ENCODE measurements at places on chromosomes 16 and 17. TPM values are rescaled to one million over a fixed set of nuclear protein-coding genes. Genes with fewer than 3 reads are reported as not detected.

DNA sequence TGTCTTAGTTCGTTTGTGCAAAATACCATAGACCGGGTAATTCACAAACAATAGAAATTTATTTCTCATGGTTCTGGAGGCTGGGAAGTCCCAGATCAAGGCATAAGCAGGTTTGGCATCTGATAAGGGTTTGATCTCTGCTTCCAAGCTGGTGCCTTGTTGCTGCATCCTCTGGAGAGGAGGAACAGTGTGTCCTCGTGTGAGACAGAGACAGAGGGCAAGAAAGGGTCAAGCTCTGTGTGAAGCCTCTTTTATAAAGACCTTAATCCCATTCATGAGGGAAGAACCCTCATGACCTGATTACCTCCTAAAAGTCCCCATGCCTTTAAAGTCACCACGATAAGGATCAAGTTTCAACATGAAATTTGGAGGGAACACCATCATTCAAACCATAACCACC lies 55.8 kb upstream of the TANC2 start:
- no peak for DNase-seq

DNA sequence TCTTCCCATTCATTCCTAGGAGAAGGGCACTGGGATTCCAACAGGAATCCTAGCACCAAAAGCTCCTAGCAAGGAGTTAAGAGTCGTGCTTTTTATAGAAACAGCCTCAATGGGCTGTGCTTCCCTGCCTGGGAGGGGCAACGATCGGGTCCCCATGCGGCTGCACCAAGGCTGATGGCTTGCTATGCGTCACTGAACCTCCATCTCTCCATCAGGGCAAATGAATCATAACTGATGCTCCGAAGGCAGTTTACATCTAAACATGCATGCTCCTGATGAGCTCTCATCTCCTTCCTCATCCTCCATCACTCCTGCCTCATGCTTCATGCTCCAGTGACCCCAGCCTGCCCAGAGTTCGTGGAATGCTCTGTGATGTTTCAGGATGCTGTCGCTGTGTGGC lies 270.5 kb downstream of the FOXL1 start:
- DNase-seq = no peak

DNA sequence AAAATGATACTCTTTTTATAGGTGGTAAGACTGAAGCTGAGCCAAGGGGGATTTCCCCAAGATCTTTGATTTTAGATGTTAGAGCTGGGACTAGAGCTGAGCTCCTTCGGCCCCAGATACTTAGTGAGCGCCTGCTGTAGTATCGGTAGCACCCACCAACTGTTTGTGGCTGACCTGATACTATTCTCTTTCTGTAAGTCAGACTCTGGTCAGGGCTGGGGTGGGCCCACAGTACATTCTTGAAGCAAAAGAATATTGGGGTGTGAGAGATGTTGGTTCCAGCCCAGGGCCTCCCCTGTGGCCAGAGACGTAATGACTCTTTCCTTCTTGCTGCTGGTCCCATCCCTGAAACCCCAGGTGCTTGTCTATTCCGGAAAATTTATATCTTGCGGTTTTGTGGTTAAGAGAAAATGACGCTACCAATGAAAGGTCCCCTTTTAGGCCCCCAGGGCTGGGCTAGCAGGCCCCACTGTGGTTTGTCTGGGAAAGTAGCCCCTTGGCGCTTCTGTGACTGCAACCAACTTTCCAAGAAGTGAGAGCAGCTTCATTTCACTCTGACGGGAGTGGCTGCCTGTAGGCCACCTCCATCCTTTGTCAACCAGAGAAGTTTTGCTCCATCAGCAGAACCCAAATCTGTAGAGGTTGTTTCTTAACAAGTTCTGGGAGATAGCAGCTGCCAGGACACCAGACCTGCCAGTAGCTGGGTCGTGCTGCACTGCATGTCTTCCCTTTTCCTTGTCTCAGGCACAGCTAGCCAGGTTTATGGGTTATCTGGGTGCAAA lies 86.4 kb upstream of the LGALS9 start:
- DNase-seq = peak; percentile 63

- DNase-seq = no peak
Observed at GRCh38 chr17:31786796-31787481, 72.1 kb downstream of the COPRS start.

- DNase-seq = no peak
Observed at GRCh38 chr17:69430488-69430887, 16.0 kb downstream of the MAP2K6 start.

DNA sequence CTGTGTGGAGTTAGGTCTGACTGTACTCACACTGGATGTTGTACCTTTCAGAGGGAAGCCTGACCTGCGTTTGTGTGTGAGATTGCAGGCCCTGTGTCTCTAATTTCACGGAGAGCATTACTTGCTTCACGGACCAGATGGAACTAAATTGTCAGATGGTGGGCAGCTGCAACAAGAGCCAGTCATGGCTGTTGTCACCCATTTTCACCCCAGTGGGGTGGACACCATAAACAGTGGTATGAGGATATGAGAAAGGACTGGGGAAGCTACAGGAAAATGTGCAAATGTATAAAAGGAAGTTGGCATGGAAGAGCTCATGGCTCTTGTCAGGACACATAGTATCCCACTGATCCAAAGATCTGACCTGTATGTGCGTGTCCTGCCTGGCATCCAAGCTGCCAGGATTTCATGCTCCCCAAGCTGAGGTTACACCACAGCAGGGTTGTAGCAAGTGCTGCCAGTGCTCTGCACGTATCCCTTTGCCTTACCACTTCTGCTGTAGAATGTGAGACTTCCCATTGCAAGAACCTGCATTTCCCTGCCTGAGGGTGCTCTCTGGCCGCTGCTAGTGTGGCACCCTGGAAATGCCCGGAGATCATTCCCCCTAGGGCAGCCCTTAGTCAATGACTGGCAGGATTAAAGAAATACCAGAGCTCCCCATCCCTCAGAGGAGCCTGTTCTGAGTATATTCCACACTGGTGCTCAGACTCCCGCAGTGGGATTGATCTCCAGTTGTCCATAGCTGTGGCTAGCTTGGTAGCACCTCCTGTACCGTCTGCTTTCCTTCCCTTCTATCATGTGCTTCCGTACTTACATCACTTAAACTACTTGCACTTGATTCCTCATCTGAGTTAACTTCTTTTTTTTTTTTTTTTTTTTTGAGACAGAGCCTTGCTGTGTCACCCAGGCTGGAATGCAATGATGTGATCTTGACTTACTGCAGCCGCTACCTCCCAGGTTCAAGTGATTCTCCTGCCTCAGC lies 70.4 kb upstream of the TANC2 start:
- no peak for DNase-seq

- no peak for DNase-seq
Observed at GRCh38 chr16:74078511-74079231, 217.9 kb upstream of the PSMD7 start.

- DNase-seq = no peak
Observed at GRCh38 chr17:51537996-51538550, 277.7 kb downstream of the UTP18 start.

GRCh38 chr17:48129981-48130380 lies 22.4 kb downstream of the SNX11 start:
- DNase-seq = no peak

DNA sequence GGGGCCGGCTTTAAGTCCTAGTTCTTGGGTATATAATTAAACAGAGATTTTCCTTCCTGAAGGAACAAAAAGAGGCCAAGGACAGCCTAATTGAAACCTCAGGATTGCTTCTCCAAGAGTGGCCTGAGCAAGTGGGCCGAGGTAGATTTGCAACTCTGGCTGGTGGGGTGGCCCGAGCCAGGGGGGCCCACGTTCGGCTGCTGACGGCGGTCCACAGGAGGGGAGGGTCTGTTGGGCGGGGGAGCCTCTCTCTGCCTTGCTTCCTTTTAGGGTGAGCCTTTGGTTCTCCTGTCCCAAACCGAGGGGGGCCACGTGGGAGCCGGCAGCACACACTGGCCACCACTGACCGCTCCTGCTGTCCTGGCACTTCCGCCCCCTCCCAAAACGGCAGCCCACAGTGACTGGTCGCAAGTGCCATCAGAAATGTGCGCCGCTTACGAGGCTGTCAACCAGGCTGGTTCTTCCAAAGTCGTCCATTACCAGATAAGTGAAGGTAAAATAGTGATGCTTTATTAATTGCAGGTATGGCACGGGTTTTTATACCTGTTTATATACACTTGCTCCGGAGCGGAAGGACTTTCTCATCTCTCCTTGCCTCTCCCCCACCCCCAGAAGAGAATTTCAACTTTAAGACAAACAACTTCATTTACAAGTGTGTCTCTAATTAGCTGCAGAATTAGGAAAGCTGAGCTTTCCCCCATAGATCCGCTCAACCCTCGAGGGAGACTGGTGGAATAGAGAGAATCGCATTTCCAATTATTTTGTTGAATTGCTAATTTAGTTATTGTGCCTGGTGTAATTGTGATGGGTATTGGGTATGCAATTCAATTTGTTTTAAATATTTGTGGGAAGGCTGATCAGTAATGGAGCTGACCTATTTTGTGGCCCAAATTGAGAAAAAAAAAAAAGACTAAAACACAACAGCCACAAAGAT lies 117.8 kb downstream of the AATF start:
- no peak for DNase-seq

- no peak for DNase-seq
Observed at GRCh38 chr17:325270-326009, 27.2 kb downstream of the RPH3AL start.

DNA sequence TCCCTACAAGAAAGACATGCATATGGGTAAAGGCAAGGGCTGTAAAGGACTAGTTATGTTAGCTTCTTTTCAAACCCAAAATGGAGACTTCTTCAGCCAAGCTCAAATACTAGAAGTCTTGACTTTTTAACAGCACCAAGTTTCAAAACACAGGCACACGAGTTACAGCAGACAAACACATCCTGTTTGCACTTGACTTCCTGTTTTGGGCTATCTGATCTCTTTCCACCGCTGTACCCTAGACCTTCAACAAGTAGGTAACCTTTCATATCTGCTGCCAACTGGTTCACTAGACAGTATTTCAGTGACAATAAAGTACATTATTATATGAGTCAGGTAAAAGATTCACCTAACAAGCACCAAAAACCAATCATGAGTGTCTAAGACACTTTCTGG lies 12.3 kb downstream of the RFFL start:
- peak; percentile 30 for DNase-seq

DNA sequence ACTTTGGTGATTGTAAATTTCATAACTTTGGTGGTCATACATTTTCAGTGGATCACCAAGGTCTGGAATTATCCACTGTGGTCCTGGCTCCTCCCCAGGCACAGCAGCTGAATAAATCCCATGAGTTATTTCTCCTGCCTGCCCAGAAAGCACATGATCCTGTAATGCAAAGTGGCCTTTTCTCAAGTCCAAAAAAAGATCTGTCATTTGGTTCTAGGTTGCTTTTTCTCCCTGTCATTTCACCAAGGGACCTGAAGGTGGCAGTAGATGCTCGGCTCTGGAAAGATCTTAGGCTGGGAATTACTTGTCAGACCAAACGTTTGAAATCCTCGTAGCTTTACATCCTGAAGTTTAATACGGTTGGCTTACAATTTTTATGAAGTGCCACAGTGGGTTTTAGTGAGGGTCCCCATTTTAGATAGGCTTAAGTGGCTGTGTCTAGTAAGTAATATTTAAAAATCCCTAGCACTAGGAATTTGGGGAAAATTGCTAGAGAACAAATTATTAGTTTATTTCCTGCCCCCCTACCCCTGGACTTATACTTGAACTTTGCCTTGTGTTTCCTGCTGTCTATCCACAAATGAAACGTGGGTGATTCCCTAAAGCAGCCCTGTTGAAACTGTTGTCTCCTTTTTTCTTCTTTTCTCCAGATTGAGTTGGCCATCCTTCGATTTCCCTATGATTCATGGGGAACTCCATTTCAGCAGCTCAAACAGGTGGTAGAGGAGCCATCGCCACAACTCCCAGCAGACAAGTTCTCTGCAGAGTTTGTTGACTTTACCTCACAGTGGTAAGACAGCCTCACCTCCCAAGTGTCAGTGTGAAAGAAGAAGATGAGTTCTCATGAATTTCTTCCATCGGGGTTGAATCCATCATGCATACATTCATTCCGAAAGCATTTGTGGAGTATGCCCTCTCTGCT lies 111.7 kb downstream of the MAP2K6 start:
- DNase-seq = no peak

DNA sequence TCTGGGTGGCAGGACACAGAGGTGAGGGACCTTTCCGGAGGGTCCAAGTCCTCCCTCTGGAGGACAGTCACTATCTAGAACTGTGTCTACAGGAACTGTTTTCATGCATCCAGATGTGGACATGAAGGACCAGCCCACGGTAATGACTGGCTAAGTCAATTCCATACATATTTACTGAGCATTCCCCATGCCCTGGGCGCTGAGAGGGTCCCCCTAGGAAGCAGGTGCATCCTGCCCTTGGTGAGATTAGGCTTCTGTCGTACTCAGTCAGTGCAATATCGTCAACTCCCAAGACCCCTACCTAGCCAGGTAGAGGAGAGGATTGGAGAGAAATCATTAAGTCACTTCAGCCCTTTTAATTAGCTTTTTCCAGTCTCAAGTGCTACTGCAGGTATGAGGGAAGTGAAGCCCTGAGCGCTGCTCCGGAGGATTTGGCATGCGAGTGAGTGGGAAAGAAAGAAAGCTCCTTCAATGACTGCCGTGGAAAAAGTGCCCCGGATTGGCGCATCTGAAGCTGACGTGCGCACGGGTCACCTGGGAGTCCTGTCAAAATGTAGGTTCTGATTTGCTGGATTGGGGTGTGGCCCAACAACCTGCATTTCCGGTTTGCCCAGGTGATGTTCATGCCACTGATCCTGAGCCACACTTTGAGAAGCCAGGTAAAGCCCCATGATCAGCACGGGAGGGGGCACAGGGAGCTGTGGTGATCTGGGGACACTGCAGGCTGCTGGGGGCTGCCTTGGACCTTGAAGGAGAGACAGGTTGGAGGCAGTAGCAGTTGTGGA lies 367.4 kb upstream of the TNRC6C start:
- no peak for DNase-seq

GRCh38 chr17:62995377-62995885 lies 29.4 kb downstream of the TANC2 start:
- DNase-seq = no peak

GRCh38 chr16:82580298-82580890 lies 46.4 kb upstream of the CDH13 start:
- DNase-seq = no peak

DNA sequence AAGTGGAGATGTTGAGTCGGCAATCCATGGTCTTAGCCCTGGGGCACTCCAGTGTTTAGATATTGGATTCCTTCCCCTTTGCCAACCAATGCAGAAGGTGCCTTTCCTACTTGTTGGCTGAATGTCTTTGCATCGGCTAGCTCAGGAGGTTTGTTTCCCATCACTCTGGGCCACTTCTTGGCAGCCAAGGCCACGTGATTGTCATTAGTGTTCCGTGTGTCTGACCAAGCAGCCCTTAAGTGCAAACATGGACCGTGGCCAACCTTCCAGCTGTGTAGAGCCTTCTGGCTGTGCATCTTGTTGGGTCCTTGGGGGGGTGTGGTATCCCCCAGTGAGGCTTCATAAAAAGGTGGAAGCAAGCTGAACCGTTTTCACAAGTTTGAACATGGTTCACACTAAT lies 66.0 kb downstream of the GNAO1 start:
- no peak for DNase-seq

- no peak for DNase-seq
Observed at GRCh38 chr16:4477966-4478365, 1.8 kb downstream of the HMOX2 start.

The SPNS2 gene
- total RNA-seq = 0.09 TPM

The CACNG5 gene
- not detected for total RNA-seq

The DNASE1L2 gene
- total RNA-seq = 2.2 TPM

The HAGHL gene
- total RNA-seq = 18.5 TPM

The DHODH gene
- 27.1 TPM for total RNA-seq

The CLDN7 gene
- 0.21 TPM for total RNA-seq

The PAQR4 gene
- 46.9 TPM for total RNA-seq

The CENPN gene
- total RNA-seq = 57.4 TPM

The TEX19 gene
- total RNA-seq = not detected

The WDR45B gene
- total RNA-seq = 66.9 TPM

The DPEP3 gene
- total RNA-seq = not detected

The GLIS2 gene
- total RNA-seq = 2.1 TPM

The P3H4 gene
- total RNA-seq = 8.6 TPM

The BLMH gene
- 72.2 TPM for total RNA-seq

The HLF gene
- 4.5 TPM for total RNA-seq
